ENCODE measurements at places on chromosomes 5 and 9.

DNA sequence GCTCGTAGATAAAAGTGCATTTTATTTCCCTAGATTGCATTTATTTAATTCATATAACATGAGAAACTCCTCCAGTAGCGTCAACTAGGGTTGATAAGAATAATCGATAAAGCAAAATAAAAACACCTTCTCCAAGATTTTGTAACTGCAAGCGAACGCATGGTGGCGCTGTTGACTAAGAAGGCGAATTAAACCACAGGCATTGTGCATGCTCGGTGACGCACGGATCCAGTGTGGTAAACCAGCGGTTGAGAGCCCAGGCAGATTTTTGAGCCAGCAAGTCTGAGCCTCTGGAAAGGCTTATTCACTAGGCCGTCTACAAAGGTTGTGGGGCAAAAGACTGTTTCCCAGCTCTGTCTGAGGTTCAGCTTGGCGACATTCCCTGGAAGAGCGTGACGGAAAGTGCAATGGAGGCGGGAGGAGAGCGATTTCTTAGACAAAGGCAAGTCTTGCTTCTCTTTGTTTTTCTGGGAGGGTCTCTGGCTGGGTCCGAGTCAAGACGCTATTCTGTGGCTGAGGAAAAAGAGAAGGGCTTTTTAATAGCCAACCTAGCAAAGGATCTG is at the start of gene PCDHB3:
TSS of gene PCDHB3 (plus strand) at position 231 of the 563 bp plus-strand sequence. CDS start at position 408, 177 bp downstream.
- no peak for DNase-seq

GRCh38 chr5:10695055-10695649 is 65.9 kb downstream of the DAP start:
- no peak for DNase-seq

- no peak for DNase-seq
These were observed 98.4 kb downstream of the TARS1 start for GRCh38 chr5:33539212-33539611.

- DNase-seq: no peak
These were observed 7.7 kb downstream of the MAPK9 start for GRCh38 chr5:180284149-180284548.

GRCh38 chr9:89808756-89809181 is 204.0 kb downstream of the GADD45G start:
- DNase-seq: no peak

DNA sequence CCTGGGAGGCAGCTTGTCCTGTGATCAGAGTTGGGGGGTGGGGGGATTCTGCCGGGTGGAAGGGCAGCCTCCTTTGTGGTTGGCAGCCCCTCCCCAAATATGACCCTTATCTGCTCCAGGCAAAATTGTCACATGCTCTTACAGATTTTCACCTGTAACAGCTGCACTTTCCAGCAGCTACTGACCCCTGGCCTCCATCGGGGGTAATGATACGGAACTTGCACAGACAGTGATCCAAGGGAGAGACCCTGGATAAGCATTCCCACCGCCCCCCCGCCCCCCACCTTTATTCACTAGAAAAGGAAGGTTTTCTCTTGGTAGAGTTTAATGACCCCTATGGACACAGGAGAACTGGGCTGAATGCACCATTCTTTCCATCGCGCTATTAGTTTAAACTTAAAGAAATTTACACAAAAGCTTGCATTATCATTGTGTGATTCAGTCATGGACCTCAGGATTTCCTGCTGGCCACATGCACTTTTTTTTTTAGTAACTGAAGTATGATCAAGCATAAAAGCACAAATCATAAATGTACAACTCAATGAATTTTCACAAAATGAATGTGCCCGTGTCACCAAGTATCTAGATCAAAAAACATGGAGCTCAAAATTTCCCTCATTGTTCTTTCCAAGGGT is 10.7 kb upstream of the ZBTB34 start:
- no peak for DNase-seq

GRCh38 chr5:98961665-98962344 is 33.0 kb upstream of the CHD1 start:
- no peak for DNase-seq

- DNase-seq: no peak
These were observed 166.8 kb downstream of the HSD17B3 start for GRCh38 chr9:96135076-96135752.

DNA sequence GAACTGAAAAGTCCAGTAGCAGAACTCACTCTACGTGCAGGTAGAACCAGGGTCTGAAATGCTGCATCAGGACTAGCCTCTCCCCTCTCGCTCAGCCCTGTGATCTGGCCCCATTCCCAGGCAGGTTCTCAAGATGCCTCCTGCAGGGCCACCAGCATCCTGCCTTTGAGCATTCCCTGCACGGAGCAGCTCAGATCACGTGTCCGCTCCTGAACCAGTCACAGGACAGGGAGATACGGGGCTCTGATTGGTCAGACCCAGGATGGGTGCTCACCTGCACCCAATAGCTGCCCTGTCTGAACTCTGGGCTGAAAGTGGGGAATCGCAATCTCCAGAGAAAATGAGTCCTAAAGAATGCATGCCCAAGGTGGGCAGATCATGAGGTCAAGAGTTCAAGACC is 50.8 kb downstream of the NEURL1B start:
- DNase-seq: no peak

- no peak for DNase-seq
These were observed 20.2 kb downstream of the NNT start for GRCh38 chr5:43623048-43623680.

DNA sequence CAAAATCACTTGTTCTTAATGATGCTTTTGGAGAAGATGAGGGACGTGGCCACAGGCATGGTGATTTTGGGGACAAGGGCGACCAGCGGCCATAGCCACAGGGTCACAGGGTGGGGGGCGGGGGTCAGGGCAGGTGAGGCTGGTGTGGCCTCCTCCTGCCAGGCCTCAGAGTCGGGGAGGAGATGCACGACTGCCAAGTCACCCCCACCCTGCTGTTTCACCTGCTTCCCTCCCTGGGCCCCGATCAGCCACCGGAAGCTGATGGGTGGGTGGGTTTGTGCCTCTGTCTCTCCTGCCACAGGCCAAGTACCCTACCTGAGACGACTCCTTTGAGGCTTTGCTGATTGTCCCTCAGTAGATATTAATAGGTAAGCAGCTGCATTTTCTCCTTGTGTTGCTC is 199.3 kb downstream of the PAX5 start:
- DNase-seq: no peak

DNA sequence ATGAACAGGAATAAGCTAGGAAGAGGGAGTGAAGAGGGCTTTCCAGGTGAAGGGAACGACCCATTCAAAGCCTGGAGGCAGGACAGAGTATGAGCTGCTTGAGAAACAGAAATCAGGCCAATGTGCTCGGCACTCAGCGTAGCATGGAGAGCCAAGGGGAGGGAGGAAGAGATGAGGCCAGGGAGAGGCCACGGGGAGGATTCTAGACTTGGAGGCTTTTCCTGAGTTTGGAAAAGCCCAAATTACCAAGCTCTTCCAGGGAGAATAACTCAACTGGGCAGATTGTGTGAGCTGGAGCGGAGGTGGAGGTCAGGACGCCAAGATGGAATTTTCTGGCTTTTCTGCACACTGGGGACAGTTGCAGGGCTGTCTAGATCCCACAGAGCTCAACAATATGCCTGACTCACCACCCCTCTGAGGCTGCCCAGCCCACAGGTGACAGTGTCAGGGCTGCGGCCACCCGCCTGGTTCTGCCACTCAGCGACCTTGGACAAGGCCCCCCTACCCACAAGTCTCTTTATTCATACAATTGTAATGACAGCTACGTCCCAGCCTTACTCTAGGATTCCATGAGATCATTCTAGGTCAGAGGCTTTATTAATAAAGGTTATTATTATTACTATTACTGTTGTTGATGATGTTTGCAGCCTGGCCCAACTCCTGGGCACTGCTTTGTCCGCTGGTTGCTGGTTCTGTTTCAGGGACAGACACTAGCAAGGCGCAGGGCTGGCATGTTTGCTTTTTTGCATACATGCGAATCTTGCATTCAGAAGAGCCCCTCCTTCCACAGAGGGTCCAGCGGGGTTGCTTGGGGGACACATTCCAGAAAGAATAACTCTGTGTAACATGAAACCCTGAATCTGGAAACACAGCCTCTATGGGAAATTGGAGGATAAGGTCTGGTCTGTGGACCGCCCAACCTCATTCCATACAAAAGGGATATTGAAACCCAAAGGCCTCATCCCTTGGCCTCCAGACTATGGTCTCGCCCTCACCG is 9.4 kb upstream of the LMX1B start:
- no peak for DNase-seq

DNA sequence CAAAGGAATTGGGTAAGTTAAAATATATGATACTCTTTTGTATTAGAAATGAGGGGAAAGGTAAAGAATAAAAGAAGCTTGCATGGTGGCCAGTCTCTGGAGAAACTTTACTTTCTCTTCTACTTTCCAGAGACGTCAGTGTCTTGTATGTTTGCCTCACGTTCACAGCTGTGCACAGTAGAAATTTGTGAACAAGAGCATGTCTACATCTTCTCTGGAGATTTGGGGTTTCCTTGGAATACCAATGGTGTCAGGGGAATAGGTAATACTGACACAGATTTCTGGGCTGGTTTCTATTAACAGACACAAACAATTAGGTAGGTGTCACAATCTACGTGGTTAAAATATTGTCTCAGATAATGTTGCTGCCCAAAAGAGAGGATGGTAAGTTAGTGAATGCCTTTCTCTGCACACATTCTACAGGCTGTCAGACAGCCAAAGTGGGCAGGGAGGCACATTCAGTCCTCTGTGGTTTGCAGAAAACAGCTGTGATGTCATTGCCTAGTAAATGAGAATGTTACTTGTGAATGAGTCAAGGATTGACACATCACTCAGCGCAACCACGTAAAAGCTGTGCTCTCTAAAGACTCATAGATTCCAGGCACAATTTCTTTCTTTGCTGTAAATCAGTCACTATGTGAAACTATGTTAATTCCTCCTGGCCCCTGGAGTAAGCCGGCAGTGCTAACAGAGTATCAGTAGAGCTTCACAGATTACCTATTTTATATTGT is 397.1 kb downstream of the MAN2A1 start:
- no peak for DNase-seq

GRCh38 chr9:93475108-93475507 is 21.7 kb upstream of the FAM120AOS start:
- no peak for DNase-seq

- DNase-seq: no peak
These were observed 28.8 kb upstream of the PANK3 start for GRCh38 chr5:168607946-168608345.

GRCh38 chr5:80041527-80041926 is 6.4 kb downstream of the THBS4 start:
- DNase-seq: no peak

- DNase-seq: no peak
These were observed 113.7 kb downstream of the FGF18 start for GRCh38 chr5:171533153-171533552.

- no peak for DNase-seq
These were observed 48.0 kb upstream of the CAST start for GRCh38 chr5:96614110-96614691.

DNA sequence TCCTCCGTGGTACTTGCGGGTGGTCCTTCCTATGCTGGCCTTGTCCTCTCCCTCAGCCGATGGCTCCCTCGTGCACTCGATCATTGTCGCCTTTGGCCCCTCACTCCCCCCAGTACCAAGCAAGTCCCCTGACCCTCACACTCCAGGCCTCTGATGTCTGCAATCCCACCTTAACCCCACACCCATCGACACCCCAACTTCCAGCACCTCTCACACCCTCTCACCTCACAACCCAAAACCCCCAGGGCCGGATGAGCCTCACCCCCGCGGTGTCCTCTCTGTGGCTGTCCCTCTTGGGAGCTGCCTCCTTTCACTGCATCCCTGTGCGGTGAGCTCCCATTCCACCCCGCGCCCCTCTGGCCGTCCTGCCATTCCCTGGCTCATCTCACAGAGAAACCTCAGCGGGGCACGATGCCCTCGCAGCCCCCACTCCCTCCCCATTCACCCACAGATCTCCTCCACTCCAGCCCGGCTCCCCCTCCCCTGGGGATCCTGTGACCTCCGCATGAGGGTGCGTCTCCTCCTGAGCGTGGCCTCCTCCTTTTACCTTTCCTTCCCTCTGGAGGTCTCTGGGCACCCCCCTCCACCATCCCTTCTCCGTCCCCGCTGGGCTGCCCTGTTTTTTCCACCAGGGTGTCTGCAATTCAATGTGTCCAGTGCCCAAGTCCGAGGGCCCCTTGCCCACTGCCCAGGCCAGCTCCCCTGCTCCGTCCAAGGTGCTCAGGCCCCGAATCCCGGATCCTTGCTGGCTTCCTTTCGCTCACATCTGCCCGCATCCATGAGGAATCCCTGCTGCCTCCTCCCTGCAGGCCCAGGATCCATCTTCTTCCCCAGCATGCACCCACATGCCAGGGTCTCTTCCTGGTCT is 15.8 kb upstream of the RNU6ATAC start:
- no peak for DNase-seq

- DNase-seq: no peak
These were observed 8.7 kb upstream of the OR5C1 start for GRCh38 chr9:122780026-122780425.

DNA sequence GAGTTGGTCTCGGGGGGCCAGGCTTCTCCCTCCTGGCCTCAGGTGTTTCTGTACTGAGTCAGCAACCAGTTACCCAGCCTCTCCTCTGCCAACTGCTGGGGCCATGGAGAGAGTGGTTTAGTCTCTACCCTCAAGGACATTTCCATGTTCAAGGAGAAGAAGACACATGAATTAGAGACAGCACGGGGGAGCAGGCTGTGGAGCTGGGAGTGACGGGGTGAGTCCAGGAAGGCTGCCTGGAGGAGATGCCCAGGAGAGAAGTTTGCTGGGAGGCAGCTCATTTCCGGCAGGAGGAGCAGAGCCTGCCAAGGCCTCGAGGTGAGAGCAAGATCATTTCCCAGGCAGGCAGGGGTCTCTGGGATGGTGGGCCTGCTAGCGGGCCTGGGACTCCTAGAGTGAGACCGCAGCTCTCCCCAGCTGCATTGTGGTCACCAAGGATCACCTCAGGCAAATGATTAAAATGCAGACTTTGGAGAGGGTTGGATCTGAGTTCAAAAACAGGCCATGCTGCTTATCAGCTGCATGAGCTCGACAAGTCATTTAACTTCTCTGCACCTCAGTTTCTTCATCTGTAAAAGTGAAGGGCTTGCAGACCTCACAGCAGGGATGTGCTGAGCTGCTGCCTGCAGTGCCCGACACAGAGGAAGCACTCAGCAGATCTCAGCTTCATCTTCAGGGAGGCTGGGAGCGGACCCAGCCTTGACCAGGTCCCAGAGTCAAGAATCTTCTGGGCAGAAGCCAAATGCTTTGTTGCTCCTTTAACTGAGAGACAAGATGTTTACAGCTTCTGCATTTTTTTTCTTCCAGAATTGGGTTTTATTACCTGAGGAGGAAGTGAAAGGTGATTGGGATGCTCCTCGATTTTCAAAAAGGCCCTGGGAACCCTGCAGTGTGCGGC is 35.2 kb downstream of the NEK6 start:
- DNase-seq: no peak
